ENCODE measurements at places on chromosomes 12 and 14. TPM values are rescaled to one million over a fixed set of nuclear protein-coding genes. Genes with fewer than 3 reads are reported as not detected.

The KRT8 gene
- 546 TPM for total RNA-seq

GRCh38 chr14:79369359-79370332, 841.7 kb downstream of the DIO2 start:
- DNase-seq: no peak

DNA sequence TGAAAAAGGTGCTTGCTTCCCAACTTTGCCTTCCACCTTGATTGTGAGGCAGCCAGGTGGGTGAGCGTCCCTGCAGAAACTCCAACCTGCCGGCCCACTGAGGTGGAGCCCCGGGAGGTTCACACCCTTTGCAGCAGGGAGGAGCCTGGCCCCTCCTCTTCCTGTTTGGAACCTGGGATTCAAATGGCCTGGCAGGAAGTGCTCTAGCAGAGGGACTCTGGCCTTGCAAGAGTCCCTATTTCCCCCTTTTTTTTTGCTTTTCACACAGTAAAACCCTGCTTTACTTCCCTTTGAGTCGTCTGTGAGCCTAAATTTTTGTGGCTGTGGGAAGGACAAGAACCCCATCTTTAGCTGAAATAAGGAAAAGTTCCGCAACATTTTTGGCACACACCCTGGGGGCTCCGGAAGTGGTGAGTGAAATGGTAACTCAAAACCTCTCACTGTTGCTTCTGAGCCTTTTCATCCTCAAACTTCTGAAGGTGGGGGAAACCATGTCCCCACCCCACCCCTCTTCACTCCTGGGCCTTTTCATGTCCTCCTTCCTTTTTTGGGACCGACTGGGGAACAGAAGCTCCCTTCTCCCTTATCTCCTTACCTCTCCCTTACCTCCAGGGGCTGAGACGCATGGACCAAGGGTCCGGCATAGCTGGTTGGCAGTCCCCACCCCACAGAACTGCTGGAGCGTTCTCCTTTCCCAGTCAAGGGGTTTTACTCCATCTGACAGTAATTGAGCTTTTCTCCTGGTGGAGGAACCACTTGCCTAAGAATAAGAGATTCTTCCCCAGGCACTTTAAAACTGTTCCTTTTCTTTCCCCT, 102.0 kb downstream of the KCNMB4 start:
- DNase-seq: no peak

- no peak for DNase-seq
These were observed 18.6 kb downstream of the PSMC1 start for GRCh38 chr14:90274808-90275457.

The SMIM41 gene
- 0.31 TPM for total RNA-seq

The MYRFL gene
- total RNA-seq: 0.82 TPM
